CD4-positive, alpha-beta T cell treated with Interleukin-2 at 100 ng/mL for 4 hours (primary cell): ENCODE measurements at places on chromosomes 11 and 22.

DNA sequence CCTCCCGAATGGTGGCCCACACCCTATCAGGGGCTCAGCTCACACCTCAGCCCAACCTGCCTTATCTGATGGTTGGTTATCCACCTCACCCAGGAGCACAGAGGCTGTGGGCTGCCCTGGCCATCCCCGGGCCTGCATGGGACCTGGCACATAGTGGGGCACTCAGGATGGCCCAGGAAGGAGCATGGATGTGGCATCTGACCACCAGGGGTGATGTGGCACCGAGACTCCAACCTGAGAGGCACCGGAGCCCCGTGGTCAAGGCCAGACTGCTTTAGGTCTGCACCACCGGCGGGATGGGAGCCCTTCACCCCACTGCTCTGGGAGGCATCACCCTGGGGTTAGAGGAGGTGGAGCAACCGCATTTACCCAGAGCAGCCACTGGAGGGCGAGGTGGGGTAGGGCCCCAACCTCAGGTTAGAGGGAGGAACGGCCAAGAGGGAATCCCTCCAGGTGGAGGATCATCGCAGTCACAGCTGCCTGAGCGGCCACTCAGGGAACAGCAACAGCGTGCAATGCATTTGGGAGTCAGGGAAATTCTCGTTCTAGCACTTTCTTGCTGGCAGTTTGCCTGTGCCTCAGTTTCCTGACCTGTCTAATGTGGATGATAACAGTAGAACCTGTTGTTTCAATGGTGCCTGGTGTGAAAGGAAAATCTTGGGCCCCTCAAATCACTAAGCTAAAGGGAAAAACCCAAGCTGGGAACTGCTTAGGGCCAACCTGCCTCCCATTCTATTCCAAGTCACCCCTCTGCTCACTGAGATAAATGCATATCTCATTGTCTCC, 52.9 kb upstream of the CARS1 start:
- peak; percentile 20 for DNase-seq

- no peak for DNase-seq
Measured at GRCh38 chr11:26948881-26949280, 45.0 kb upstream of the FIBIN start.

GRCh38 chr11:102494216-102494615, 36.3 kb downstream of the MMP7 start:
- DNase-seq, result no peak

DNA sequence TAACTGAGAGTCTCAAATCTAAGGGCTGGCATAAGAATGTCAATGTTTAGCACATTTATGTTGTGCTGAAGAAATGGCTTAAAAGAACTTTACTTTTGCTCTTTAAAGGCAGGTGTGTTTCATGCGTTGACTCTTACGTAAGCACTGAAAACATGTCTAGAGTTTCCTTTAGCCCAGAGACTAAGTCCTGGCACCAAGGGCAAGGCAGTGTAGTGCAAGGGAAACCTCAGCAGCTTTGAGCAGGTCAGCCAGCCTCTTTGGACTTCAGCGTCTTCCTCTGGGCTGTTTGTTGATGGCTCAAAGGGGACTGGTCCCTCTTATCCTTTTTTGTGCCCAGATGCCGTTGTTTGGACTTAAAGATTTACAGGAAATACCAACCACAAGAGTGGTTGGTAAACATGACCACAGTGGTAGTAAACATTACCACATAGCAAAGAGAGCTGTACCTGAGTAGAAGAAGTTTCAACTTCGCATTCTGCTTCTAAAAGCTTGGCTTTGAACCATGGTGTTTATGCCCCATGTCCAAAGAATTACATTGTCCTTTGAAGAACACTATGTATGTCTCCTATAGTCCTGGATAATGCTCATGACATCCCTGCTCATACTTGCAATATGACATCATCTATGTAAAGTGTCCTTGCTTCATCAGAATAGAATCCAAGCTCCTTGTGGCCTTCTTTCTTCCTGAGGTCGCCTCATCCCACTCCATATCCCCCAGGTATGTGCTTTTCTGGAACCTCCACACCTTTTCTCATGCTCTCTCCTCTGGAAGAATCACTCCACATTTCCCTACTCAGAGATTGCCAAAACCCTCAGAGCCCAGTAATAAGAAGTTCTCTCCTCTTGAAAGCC, 23.5 kb downstream of the TENM4 start:
- no peak for DNase-seq

DNA sequence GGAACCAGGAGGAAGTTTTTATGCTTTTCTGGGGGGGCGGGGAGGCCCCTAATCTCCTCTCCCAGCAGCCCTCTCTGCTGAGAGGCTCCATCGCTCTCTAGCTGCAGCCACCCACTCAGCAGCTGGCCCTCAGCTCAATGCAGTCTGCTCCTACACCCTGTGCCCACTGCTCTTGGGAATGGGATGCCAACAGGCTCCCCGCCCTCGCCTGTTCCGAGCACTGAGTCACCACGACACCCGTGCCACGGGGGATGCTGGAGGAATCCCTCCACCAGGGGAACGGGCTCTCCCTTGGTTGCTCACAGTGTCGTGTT, 23.5 kb upstream of the SUSD2 start:
- DNase-seq, result no peak

DNA sequence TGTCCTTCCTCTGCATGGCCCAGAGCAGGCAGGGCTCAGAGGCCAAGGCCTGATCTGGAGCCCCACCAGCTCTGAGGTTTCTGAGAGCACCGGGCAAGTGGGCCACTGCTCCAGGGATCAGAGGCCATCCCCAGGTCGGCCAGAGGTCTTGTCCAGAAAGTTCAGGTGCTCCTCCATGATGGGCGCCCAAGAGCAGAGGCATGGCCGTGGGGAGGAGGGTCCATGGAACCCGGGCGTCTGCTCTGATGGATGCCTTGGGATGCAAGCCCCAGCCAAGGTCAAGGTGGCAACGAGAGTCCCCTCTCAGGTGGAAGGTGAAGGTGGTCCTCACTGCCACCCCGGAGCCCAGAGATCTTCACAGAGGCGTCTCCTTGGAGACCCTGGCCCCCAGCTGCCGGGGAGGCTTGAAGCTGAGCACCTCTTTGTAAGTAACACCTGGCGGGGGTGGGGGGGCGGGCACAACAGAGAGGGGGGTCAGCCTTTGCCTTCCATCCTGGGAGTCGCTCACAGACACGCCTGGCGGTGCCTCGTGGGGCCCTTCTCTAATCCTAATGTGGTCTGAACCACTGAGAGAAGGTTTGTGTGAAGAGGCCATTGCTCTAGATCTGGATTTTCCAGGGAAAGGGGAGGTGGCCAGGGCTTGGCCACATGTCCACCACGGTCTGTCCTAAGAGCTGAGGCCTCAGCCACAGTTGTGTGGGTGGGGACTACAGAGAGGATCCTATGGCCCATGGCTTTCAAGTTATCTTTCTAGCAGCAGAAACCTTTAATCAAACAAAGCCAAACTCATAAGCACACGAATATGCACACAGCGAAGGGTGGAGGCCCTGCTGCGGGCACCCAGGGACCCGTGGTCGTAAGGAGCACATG, 2.2 kb upstream of the HDAC10 start:
- no peak for DNase-seq

GRCh38 chr11:1749395-1750351, 722 bp downstream of the IFITM10 start:
- no peak for DNase-seq

GRCh38 chr11:64608046-64608445, 17.0 kb downstream of the SLC22A12 start:
- no peak for DNase-seq

DNA sequence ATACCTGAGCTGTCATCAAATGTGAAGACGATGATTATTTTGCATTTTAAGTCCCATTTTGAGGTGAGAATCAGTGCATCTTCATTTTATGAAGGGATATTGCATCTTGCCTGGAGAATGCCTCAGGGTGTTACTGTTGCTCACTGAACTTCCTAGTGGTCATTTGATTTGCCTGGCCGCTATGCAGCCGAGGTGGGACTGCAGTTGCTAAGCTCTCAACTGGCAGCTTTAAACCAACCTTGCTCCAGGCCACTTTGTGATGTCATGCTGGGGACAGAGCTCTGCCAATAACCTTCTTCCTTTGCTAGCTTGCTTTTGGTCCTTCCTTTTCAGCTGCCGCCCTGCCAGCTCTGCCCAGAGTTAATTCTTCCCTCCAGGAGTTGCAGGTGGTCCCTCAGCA, 409.4 kb upstream of the B3GAT1 start:
- no peak for DNase-seq

DNA sequence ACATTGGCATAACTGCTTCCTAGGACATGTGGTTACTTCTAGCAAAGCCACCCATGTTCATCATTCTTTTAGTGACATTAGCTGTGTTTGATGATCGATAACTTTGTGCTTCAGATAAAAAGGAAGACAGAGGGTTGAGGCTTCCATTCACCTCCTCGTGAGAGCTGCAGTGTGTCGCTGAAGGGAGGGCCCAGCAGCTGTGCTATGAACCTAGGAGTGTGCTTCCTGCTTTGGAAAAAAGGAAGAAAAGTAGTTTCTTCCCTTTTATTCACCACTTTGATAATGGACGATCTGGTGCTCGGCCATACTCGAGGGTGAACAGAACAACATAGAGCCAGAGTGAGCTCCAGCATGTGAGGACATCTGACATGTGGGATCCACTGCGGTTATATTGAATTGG, 6.1 kb upstream of the RFPL2 start:
- no peak for DNase-seq

- peak; percentile 82 for DNase-seq
Measured at GRCh38 chr11:3853899-3854659, 1.4 kb upstream of the STIM1 start.

DNA sequence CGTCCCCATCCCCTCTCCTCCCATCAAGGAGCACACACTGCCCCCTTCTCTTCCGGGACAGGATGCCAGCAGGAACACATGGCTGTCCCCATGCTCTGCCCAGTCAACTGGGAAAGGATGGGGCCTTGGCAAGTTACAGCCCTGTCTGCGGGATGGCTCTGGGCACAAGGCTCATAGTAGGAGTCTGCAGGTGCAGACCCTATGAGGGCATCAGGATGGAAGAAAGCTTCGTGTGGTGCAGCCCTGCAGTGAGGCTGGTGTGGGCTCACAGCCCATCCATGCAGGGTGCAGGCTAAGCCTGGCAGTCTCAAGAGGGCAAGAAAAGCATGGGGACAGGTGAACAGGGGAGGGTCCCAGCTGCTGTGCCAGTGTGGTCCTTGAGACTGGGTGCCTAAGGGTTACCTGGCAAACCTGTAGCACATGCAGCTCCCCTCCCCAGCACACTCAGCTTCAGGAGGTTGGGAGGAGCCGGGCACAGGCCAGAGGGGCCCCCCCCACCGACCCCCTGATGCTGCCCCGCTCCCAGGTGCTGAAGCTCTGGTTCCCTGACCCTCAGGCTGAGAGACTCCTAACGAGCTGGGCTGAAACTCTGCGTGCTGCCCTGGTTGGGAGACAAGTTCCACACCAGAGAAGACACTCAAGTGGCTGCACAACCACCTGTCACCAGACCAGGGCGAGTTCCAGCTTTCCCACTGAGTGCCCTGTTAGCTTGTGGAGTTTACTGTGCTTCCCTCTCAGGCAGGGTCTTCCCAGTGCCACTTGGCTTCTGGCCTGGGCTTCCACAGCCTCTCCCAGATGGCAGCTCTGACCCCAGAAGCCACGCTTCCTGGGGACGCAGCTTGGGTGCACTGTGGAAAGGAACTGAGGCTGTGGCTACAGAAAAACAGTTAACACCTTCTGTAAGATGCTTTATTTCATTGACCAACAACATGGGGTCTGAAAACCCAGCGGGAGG, 3.3 kb upstream of the SCARF2 start:
- DNase-seq, result no peak

- DNase-seq, result no peak
Measured at GRCh38 chr11:30579415-30580175, 6.6 kb downstream of the MPPED2 start.

GRCh38 chr11:74647404-74647803, 55.0 kb downstream of the POLD3 start:
- DNase-seq, result no peak

- no peak for DNase-seq
Measured at GRCh38 chr11:120834686-120835210, 189.2 kb upstream of the TBCEL start.

- no peak for DNase-seq
Measured at GRCh38 chr11:120579611-120580031, 68.1 kb downstream of the GRIK4 start.

DNA sequence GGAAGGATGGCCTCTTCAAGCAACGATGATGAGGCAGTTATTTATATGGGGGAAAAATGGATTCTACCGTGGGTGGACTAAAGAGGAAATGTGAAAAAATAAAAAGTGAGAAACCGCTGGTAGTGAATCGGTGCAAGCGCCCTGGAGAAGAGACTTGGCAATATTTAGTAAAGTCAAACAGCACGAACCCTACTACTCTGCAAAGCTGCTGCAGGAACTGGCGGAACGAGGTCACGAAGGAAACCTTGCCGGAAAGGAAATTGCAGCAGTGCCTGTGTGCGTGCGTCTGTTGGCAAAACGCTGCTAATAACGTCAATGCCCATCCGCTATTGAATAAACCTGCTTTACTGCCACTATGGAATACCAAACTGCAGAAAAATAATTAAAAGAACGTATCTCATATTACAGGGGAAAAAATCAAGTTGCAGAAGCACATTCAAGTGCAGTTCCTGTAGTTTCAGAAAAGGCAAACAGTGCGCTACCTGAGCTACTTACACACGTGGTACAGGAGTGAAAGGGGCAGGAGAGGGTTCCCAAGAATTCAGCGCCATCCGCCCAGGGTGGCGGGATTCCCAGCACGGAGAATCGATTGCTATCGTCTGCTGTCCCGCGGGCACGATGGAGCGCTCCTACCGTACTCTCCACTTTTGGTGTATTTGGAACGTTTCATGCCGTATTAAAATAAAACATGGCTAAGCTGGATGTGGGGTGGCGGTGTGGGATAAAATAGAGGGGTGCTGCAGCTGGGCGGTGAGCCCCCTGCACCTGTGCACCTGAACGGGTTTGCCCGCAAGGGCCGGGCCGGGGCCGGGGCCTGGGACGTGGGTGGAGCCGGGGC, 585 bp upstream of the NADSYN1 start:
- peak; percentile 61 for DNase-seq

DNA sequence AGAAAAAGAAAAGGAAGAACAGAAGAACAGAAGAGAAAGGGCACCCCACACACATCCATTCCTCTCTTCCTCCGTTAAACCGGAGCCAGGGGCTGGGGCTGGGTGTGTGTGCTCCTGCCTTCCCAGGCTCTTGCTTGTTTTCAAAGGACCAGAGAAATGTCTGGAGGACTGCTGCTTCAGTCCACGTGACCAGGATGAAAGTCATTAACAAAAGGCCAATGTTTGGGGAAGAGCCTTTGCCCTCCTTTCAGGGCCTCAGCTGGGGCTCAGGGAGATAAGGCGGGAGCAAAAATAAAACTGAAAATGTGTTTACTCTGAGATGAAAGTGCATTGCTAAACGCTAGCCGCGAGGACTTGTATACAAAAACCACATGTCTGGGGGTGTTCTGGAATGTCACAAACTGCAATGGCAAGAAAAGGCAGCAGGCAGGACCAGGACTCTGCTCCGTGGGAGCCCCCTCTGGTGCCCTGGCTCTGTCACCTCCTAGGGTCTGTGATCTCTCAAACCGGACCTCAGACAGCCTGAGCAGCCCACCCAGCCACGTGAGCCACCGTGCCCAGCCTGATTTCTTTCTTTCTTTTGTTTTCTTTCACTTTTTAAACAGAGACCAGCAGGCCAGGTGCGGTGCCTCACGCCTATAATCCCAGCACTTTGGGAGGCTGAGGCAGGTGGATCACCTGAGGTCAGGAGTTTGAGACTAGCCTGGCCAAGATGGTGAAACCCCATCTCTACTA, 31.6 kb upstream of the MYH9 start:
- no peak for DNase-seq

GRCh38 chr11:14270690-14271542, 88.1 kb downstream of the RRAS2 start:
- DNase-seq, result peak; percentile 11

GRCh38 chr22:50738649-50739227, 734 bp downstream of the ACR start:
- no peak for DNase-seq
